ENCODE measurements at places on chromosomes 2 and 18.

DNA sequence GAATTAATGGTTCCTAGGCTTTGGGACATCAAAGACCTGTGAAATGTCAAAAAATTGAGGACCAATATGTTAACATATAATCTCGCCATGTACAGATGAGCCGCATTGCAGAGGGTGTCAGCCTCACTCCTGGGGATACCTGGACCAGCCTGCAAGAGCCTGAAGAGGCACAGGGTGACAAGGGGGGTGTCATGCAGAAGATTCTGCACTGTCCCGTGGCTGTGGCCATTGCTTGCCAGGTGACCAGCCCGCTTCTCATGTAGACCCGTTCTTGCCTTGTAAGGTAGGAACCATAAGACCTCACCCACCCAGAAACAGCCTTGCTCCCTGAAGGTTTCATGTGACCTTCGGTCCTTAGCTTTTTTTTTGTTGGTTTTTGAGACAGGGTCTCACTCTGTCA is 37.5 kb downstream of the TMEM37 start:
- H3K27ac ChIP-seq, result no peak overlapping the region
- DNase-seq, result no peak

DNA sequence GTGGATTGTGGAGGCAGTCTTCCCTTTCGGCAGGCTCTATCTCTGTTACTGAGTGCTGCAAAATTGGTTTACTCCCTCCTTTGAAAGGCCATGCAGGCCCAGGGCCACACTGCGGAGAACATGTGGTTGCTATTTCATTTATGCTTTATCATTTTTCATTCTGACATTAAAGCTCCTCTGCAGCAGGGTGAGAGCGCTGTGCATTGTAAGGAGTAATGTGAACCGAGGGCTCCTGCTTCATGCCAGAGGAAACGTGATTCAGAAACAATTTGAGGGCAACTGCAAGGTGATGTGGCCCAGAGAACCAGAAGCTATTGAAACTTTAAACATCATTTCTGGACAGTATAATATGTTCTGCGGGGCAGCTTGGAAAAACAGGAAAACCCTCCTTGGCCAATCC is 341.6 kb upstream of the NT5C1B start:
- no peaks in the 10 kb centered on the region for H3K4me1 ChIP-seq
- no peaks in the 10 kb centered on the region for H3K27me3 ChIP-seq
- no peak overlapping the region for H3K27ac ChIP-seq
- no peak overlapping the region for H3K4me3 ChIP-seq

DNA sequence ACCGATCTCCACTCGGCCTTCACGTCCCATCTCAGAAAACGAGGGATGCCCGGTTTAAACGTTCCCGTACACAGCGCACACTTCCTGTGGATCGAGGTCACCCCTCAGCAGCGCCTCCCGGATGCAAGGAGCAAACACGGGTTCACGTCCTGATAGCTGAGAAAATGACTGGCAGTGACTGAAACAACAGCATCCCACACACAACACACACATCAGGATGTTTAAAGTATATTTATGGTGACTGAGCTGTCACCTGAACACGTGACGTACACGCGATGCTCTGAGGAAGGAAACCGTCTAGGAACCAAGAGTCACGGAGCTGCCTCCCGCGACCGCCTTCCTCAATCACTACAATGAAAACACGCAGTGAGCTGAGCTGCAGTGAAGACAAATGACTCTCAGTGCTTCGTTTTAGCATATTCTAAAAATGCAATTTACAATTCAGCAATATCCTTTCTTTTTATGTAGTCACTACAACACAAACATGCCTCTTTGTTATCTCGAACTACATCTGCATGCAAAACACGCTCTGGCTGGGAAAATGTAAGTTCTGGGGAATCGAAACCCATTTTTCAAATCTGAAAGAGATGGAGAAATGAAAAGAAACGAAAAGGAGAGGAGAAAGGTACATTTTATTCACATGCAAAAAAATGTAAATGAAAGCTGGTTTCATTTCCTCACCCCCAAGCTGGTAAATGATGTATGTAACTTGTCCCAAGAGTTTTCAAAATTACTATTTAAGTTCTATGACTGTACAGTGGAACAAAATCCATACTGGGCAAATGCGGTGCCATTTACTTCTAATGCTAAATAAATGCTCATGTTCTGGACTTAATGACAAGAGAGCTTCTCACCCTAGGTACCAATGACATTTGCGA is 19.8 kb downstream of the HDAC4 start:
- H3K36me3 ChIP-seq, result peaks cover 16% of the 10 kb centered on the region
- no peaks in the 10 kb centered on the region for H3K27me3 ChIP-seq
- DNase-seq, result no peak
- no peak overlapping the region for H3K27ac ChIP-seq
- H3K4me3 ChIP-seq, result no peak overlapping the region
- H3K4me1 ChIP-seq, result peaks cover 47% of the 10 kb centered on the region

DNA sequence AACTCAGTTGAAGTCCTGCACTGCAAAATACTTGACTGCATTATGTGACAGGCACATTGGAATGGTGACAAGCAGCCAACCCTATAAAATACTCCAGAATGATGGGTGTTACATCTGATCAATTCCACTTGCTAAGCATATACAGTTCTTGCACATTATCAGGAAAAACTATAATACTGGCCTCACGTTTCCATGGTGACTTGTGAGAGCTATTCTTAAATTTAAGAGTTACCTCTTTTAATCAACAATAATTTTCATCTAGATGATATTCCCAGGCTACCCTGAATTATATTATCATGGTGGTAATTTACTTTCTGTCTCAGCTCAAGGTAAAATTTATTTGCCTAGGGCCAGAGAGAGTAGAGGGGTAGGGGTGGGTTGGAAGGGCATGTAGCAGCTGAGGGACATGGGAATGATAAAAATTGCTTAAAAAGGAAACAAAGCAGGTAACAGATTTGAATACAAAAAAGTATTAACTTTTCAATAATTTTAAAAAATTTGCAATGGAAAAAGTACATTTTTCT is 132.3 kb upstream of the PGAP1 start:
- DNase-seq, result no peak
- H3K4me3 ChIP-seq, result no peak overlapping the region
- H3K27ac ChIP-seq, result no peak overlapping the region
- H3K36me3 ChIP-seq, result peaks cover 21% of the 10 kb centered on the region
- no peaks in the 10 kb centered on the region for H3K27me3 ChIP-seq

DNA sequence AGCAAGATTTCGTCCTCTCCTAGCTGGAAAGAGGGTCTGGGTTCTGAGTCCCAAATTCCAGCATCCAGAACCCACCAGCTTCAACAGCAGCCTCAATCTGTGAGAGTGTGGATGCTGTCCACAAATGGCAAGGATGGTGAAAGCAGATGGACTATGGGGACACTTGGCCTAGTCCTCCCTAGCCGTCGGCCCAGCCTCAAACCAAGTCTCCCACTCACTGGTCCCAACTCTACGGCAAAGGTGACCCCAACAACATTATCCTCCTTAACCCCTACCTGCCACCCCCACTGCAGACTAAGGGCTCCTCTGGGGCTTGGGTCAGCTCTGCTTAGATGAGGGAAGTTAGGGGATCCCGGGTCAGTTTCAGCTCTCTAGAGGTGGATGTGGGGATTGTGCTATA is 57.3 kb downstream of the TNS1 start:
- H3K4me3 ChIP-seq, result no peak overlapping the region
- no peak for DNase-seq
- no peaks in the 10 kb centered on the region for H3K36me3 ChIP-seq
- no peak overlapping the region for H3K27ac ChIP-seq

GRCh38 chr2:136441979-136442714 is 323.2 kb upstream of the THSD7B start:
- no peak overlapping the region for H3K27ac ChIP-seq
- H3K4me3 ChIP-seq, result no peak overlapping the region
- H3K27me3 ChIP-seq, result peaks cover 21% of the 10 kb centered on the region
- DNase-seq, result no peak
- peaks cover 8% of the 10 kb centered on the region for H3K4me1 ChIP-seq

GRCh38 chr2:62149708-62150107 is 46.2 kb upstream of the B3GNT2 start:
- peaks cover 4% of the 10 kb centered on the region for H3K4me1 ChIP-seq
- no peak for DNase-seq
- peaks cover 3% of the 10 kb centered on the region for H3K36me3 ChIP-seq
- no peaks in the 10 kb centered on the region for H3K27me3 ChIP-seq
- no peak overlapping the region for H3K4me3 ChIP-seq
- H3K27ac ChIP-seq, result no peak overlapping the region

DNA sequence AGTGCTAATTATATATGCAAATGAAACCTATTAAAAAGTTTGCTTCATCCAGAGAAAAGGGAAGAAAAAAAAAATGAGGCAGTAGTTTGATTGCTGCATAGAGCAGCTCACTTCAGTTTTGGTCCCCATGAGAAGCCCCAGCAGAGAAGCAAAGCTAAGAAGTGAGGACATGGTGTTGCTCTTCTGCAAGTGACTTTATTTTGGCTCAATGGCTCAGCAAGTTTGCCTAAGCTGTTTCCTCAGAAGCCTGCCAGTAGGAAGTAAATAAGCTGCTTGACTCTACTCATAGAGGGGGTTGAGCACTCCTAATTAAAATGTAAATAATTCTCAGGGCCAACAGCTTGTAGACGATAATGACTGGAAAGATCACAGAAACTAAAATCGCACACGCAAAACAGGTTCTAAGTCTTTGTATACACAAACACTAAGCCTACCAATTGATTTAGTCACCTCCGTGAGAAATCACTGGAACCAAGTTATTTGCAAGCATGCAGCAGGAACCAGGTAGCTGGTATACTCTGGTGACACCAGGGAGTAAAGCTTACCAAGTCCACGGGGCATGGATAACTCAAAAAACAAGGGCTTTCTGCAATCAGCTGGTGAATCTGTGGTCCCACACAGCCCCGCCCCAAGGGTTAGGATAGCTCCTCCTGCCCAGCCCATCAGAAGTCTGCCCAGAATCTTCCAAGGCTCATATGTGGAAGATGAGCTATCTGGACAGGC is 39.7 kb upstream of the NABP1 start:
- H3K4me3 ChIP-seq, result no peak overlapping the region
- no peak for DNase-seq
- H3K36me3 ChIP-seq, result no peaks in the 10 kb centered on the region
- H3K27ac ChIP-seq, result no peak overlapping the region

- no peak overlapping the region for H3K4me3 ChIP-seq
- no peaks in the 10 kb centered on the region for H3K36me3 ChIP-seq
- H3K27me3 ChIP-seq, result no peaks in the 10 kb centered on the region
- no peak overlapping the region for H3K27ac ChIP-seq
Measured at GRCh38 chr18:61694236-61694635, 198.6 kb downstream of the RNF152 start.

GRCh38 chr2:70240599-70240998 is 7.8 kb downstream of the TIA1 start:
- peaks cover 20% of the 10 kb centered on the region for H3K36me3 ChIP-seq
- no peak overlapping the region for H3K4me3 ChIP-seq
- no peak overlapping the region for H3K27ac ChIP-seq
- H3K4me1 ChIP-seq, result peaks cover 26% of the 10 kb centered on the region

GRCh38 chr2:189654641-189655040 is 6.6 kb upstream of the ASNSD1 start:
- no peaks in the 10 kb centered on the region for H3K4me1 ChIP-seq
- H3K27ac ChIP-seq, result no peak overlapping the region
- peaks cover 6% of the 10 kb centered on the region for H3K27me3 ChIP-seq

- peaks cover 13% of the 10 kb centered on the region for H3K4me1 ChIP-seq
- no peaks in the 10 kb centered on the region for H3K36me3 ChIP-seq
- no peak for DNase-seq
- no peak overlapping the region for H3K27ac ChIP-seq
Measured at GRCh38 chr2:134261398-134262131, 7.7 kb downstream of the MGAT5 start.

- H3K27me3 ChIP-seq, result no peaks in the 10 kb centered on the region
- H3K4me3 ChIP-seq, result no peak overlapping the region
- no peaks in the 10 kb centered on the region for H3K36me3 ChIP-seq
- peaks cover 59% of the 10 kb centered on the region for H3K4me1 ChIP-seq
- no peak for DNase-seq
Measured at GRCh38 chr2:54404270-54404669, 51.9 kb upstream of the SPTBN1 start.

- H3K27me3 ChIP-seq, result no peaks in the 10 kb centered on the region
- no peak overlapping the region for H3K4me3 ChIP-seq
- DNase-seq, result no peak
- H3K27ac ChIP-seq, result no peak overlapping the region
Measured at GRCh38 chr2:84115173-84115857, 343.8 kb downstream of the SUCLG1 start.

DNA sequence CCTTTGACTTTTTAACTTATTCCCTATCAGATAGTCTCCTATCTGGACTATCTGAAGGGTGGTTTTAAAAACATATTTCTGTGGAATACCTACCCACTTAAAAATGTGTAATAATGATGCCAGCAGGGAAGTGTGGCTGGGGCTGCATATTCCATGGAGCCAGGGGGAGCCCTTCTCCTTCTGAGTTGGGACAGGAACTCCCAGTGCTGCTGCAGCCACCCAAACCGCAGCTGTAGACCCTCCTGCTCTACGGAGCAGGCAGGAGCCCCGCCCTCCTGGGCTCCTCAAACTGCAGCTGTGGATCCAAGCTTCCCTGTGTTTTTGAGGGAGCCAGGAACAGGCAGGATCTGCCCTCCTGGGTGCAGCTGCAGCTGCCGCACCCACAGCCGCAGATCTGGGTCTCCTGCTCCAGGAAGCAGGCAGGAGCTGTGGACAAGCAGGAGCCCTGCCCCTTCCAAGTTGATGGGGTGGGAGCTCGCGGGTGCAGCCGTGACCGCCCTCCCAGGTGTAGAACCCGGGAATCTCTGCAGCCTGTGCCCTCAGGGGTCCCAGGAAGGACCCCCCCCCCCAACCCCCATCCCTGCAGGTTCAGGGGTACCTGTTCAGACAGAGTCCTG is 57.8 kb downstream of the PDK1 start:
- H3K4me1 ChIP-seq, result peaks cover 4% of the 10 kb centered on the region
- H3K36me3 ChIP-seq, result peaks cover 2% of the 10 kb centered on the region
- no peak overlapping the region for H3K27ac ChIP-seq
- no peak for DNase-seq
- no peak overlapping the region for H3K4me3 ChIP-seq

GRCh38 chr2:40487602-40488001 is 35.7 kb upstream of the SLC8A1 start:
- no peak for DNase-seq
- no peaks in the 10 kb centered on the region for H3K27me3 ChIP-seq
- H3K36me3 ChIP-seq, result no peaks in the 10 kb centered on the region
- H3K4me3 ChIP-seq, result no peak overlapping the region
- H3K27ac ChIP-seq, result no peak overlapping the region

GRCh38 chr2:239936838-239937581 is 88.1 kb downstream of the NDUFA10 start:
- no peaks in the 10 kb centered on the region for H3K27me3 ChIP-seq
- H3K27ac ChIP-seq, result no peak overlapping the region
- peaks cover 7% of the 10 kb centered on the region for H3K4me1 ChIP-seq
- no peak overlapping the region for H3K4me3 ChIP-seq
- no peak for DNase-seq

Data from neural crest cell (in vitro differentiated cells).